Mucosa of gallbladder (tissue), 1 donor: ENCODE measurements at places on chromosomes 1 and 21.

- DNase-seq, result no peak
Observed at GRCh38 chr1:117665556-117666270, 59.9 kb downstream of the TENT5C start.

- no peak for DNase-seq
Observed at GRCh38 chr1:193318347-193318746, 131.9 kb upstream of the B3GALT2 start.

DNA sequence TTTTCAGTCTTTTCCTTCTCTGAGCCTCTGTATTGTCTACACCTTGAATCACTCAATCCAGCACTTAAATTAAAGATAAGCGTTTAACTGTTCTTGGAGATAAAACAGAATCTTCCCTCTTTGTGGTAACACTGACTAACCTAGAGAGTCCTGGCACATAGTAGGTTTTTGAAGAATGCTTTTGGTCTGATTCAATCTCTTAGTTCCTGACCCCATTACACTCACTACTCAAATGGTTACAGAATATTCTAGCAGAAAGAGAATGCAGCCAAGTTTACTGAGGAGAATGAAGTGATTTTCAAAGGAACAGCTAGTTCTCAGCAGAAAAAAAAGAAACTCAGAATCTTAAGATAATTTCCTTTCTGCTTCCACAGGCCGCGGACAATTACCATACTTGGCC lies 309.2 kb upstream of the PRMT6 start:
- no peak for DNase-seq

DNA sequence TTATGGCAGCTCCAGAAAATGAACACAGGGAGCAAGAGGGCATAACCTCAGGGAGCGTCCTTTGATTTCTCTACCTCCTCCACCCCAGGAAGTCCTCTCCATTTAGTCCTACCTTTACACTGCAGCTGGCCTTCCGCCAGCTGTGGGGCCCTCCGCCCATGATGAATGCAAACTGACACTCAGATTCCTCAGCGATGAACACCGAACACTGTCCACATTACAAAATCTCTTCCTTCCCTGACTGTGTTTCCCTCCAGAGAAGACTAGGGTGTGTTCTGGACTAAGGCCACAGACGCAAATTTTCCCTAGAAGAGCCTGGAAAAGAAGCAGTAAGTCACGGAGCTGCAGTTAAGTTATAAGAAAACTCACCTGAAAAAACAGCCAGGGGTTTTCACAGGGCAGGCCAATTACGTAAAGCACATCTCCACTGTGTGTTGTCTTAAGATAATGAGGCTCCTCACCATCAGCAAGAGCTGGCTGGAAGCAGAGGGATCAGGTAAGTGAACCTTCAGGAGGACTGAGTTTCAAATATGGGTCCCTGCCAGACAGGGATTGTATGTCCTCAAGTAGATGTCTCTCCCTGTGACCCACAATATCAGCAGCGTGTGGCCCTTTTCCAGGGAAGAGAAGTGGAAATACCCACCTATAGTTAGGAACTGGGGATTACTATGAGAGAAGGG lies 46.3 kb upstream of the ATP1B1 start:
- no peak for DNase-seq

- DNase-seq, result no peak
Observed at GRCh38 chr1:162412002-162412401, at the start of gene SH2D1B. Gene SH2D1B (minus strand): TSS chr1:162412136. CDS start chr1:162412016, 120 bp downstream.

DNA sequence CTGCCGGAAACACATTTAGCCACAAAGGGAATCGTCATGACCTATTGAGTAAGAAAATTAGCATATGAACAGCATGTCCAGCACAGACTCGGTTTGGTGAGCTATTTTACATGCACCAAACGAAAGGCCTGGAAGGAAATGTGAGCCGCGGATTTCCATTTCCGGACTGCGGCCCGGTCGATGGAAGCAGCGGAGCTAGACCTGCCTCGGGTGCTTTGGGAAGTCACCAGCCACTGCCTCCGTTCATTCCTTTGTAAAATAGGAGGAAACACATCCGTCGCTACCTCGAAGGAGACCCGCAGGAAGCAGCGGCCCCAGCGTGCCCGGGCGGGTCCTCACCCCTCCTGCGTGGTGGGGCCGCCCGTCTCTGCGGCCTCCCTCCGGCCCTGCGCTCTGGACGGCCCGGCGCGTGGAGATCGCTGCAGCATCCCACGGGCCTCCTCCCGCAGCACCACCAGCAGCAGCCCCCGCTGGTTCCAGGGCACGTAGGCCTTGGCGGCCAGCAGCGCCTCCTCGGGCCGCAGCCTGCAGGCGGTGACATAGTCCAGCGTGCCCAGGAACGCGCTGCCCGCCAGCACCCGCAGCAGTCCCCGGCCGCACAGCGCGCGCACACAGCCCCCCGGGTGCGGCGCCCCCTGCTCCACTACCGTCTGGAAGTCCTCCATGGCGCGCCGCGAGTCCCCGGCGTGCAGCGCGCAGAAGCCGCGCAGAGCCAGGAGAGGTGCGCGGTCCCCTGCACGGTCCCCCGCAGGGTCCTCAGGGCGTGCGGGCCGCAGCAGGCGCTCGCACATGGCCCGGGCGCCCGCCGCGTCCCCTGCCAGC lies 12.1 kb downstream of the TTC34 start:
- DNase-seq, result no peak

- DNase-seq, result no peak
Observed at GRCh38 chr1:2093055-2093454, 42.8 kb downstream of the PRKCZ start.

- no peak for DNase-seq
Observed at GRCh38 chr1:213953806-213954205, 34.0 kb upstream of the PROX1 start.

DNA sequence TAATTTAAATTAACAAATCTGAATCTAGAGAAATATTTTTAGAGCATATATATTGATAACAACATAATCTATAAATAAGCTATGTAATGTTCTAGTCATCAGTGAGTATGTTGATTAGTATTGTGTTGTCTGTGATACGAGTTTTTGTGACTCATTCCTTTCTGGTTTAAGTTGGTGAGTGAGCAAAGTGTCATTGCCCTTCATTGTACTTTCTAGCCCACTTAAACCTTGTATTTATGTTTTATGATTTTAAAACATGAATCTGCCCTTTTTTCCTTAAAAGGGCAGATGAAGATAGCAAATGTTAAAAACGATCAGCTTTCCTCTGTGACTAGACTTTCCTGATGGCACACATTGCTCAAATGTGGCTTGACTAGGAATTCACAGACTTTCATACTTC lies 38.5 kb downstream of the MACO1 start:
- DNase-seq, result no peak
